CD4-positive, alpha-beta T cell treated with Interferon alpha-2 for 1 hour (primary cell): ENCODE measurements at places on chromosomes 4 and X.

- no peak for DNase-seq
These were observed 199.3 kb downstream of the GC start for GRCh38 chr4:71584585-71584984.

GRCh38 chr4:167218022-167218608 lies 16.2 kb downstream of the SPOCK3 start:
- DNase-seq: no peak

GRCh38 chrX:77003956-77004355 lies 443.2 kb upstream of the FGF16 start:
- DNase-seq: no peak

- no peak for DNase-seq
These were observed 64.7 kb downstream of the SLC7A11 start for GRCh38 chr4:138177278-138177968.

DNA sequence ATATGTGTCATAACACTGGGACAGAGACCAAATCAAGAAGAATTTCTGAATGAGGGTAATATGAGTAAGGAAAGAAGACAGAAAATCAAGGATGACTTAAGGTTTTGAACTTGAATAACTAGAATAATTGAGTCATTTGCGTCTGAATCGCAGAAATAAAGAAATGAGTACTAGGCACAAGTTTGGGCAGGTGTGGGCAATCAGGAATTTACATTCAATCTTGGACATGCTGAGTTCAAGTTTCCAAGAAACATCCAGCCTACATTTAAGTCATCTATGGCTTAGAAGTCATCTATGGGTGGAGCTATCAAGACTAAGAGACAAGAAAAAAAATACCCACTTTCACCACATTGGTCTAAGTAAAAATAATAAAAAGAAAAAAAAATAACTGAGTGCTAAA lies 30.4 kb upstream of the WDR44 start:
- DNase-seq: no peak

DNA sequence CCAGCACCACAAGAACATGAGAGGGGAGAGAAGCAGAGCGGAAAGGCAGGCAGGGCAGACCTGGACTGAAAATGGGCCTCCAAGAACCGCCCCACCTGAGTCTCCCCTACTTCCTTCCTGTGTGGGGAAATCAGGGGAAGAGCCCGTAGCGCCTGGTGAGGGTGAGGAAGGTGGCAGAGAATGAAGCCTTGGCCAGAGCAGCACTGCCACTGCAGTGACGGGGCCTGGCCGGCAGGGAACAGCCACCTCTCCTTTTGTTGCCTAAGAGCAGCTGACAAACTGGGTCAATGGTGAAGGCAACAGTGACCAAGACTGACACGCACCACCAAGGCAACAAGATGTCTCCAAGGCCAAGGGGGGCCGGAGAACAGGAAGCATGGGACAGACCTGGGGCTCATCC lies 58.4 kb upstream of the CBR4 start:
- DNase-seq: no peak

- no peak for DNase-seq
These were observed 19.6 kb downstream of the TMEM31 start for GRCh38 chrX:103730147-103730795.

- DNase-seq: no peak
These were observed 59.7 kb upstream of the VCX3B start for GRCh38 chrX:8404926-8405325.

- no peak for DNase-seq
These were observed 36.3 kb downstream of the ARAP2 start for GRCh38 chr4:36207831-36208520.

DNA sequence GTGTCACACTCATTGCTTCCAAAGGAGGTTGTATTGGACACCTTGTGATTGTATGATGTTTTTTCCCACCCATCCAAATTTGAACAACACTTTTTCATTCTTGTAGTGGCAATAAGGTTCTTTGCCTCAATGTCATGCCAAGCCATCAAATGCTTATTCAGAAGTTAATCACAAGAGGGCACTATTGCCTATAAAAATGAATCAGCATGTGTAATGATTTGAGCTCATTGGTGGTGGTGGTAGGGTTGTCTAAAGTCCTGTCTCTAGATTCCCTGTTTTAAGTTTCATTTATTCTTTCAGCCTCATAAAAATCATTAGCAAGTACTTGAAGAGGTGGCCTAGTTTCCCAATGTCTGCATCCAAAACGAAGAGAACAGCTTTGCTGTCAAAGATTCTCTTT lies 37.0 kb downstream of the IRS4 start:
- DNase-seq: no peak

DNA sequence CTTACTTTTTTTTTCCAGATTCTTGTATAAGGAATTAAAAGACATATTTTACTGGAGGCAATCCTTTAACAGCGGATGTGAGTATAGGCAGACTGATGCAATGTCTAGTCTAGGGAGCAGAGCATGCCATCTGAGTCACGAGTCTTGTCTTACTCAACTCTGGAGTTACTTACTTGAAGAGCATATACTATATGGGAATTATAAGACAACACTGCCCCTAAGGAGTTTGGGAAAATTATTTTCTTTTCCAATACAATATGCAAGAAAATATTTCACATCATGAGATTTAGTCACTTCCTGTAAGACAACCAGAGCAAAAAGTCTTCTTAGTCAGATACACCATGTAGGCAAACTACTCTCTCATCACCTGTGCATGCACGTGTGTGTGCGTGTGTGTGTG lies 537.3 kb upstream of the FTHL17 start:
- no peak for DNase-seq

DNA sequence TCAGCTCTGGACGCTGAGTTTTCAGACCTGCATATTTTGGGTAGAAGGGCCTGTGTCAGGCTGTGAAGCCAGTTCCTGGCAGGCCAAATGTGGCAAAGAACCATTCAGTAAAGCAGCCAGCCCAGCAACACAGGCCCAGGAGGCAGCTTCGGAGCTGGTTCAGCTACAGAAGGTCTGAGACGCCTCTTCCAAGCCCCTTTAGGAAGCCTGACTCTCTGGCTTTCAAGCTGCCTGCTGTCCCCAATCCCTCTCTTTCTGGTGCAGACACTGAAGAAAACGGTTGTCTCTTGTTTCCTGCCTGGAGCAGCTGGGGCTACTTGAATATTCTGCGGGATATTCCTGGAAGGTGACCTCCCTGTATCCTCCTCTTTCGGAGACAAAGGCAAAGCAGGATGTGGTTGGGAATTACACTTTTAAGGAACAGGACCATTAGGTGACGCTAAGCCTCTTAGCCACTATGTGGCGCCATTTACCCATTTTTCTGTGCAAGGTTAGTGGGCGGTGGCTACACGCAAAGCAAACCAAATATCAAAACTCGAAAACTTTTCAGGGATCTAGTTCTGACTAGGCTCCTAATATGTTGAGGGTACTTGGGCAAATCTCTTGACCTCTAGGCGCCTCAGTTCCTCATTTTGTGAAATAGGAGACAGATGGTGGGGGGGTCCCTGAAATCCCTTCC lies 47.2 kb upstream of the LAS1L start:
- peak; percentile 65 for DNase-seq

DNA sequence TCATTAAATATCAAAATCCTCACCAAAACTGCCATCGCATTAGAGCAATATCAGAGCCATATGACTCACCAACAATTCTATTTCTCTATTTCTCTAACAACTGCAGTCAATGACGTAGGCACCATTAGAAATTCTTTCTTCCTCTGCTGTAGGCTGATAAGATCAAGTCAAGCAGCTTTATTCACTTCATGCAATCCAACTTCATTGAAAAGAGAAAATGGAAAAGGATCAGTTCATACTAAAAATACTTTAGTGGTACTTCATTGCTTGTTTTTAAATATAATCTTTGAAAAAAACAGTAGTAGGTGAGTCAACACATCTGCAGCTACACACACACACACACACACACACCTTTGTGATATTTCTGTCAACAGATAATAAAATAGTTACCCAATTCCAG lies 345.3 kb upstream of the TENM3 start:
- DNase-seq: no peak

GRCh38 chr4:152072001-152072485 lies 311.2 kb upstream of the GATB start:
- DNase-seq: no peak

- no peak for DNase-seq
These were observed 151.0 kb upstream of the PPARGC1A start for GRCh38 chr4:24040811-24041210.

DNA sequence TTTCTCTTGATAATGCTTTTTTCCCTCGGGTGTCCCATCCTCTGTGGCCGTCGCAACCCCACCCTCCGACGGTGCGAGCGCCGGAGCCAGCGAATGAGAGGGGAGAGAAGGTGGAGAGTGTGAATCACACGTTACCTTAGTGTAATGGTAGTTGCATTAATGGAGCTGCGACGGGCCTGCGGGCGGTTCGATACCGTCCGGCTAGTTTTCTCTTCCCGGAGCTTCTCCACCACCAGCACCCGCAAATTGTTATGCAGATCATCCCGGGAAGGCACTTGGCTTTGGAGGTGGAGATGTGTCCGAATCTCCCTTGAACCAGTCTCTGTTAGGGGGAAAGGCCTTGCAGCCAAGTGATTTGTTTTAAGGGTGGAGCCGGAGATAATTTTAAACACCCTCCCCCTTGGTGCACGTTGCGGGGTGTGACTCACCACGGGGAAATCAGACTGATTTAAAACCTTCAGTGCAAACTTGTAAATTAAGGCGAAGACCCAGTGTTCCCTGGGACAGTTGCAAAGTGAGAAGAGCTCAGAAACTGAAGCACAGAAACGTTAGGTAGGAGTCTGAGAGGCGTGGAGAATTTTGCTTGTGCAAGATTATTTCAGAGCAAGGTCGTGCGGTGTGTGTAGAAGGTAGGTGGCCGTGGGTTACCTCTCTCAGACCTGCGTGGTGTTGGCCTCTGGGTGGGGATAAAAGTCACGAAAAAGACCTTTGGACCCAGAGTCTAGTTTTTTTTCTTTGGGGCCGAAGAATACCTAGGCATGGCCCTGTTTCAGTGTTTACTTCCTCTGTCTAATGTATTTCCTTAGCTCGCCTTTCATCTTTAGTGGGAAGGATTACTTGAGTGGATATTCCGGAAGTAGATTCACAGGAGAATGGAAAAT lies 1.3 kb downstream of the AFF1 start:
- peak; percentile 82 for DNase-seq

DNA sequence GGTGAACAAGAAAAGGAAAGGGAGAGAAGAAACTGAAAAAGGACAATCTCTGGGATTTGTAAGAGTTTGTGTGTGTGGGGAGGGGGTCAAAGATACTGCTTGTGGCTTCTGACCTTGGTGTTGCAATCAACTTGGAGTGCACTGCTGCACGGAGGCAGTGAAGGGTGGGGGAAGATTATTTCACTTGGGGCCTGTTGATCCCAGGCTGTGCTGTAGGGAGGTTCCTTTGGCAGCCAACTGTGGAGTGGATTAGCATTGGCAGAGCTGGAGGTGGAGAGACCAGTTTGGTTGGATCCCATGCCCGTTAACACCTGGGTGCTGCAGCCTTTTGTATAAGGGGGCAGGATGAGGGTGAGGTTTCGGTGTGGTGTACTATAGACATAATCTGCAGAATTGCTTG lies 38.2 kb downstream of the AFF1 start:
- DNase-seq: no peak

- DNase-seq: no peak
These were observed 4.3 kb upstream of the RBM3 start for GRCh38 chrX:48569958-48570357.

GRCh38 chrX:132059973-132060540 lies 37.0 kb downstream of the STK26 start:
- DNase-seq: no peak

DNA sequence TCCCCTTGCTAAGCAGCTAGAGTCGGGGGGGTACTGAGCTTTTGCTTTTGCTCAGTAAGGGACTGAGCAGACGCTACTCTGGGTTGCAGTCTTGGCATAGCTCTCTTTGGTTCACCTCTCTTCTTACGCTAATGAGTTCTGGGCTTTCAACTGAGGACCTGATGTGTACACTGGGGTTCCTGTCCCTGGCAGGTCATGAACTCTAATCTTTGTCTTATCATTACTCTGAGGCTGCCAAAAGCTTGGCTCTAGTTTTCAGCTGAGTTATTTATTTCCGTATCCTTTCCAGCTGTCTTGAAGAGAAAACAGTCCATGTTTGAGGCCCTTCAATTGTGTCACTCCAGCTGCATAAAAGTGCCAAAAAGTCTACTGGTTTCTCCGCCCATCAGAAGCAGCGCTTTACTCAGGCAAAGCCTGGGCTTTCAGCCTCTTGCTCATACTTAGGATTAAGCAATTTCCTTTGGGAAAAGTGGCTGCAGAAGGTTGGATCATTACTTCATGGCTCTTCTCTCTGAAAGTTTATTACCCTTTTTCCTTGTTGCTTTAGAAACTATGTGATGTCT lies 121.0 kb upstream of the STOX2 start:
- DNase-seq: no peak

DNA sequence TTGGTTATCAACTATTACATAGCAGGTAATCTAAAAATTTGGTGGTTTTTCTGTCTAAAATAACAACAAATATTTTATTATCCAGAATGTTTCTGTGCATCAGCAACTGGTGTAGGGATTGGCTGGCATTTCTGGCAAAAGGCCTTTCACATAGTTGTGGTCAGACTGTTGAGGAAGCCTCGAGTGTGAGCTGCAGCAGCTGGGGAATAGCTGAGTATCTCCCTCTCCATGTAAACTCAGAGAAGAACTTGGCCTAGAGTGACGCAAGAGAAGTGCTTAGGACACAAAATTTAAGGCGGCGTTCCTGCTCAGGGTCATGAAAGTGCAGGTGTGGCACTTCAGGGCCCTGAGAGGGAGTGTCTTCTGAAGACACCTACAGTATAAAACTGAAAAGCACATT lies 558.9 kb downstream of the SPOCK3 start:
- no peak for DNase-seq

GRCh38 chr4:42396361-42396751 lies 932 bp upstream of the SHISA3 start:
- no peak for DNase-seq

GRCh38 chr4:156537286-156537685 lies 434.3 kb downstream of the PDGFC start:
- DNase-seq: no peak

DNA sequence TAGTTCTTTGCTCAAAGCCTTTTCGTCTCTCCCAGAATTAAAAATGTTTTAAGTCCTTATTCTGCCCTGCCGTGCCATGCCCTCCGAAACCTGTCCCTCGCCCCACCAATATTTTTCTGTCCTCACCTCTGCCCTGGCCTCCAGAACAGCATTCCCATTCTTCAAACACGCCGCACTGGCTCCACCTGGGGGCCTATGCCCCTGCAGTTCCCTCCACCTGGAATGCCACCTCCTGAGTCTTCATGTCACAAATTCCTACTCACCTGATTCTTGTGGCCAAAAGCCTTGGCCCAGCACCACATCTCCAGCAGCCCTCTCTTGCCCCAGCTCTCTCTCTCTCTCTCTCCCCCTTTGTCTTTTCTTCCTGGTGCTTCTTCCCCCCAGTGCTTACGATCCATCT lies 91.6 kb downstream of the APBB2 start:
- no peak for DNase-seq

DNA sequence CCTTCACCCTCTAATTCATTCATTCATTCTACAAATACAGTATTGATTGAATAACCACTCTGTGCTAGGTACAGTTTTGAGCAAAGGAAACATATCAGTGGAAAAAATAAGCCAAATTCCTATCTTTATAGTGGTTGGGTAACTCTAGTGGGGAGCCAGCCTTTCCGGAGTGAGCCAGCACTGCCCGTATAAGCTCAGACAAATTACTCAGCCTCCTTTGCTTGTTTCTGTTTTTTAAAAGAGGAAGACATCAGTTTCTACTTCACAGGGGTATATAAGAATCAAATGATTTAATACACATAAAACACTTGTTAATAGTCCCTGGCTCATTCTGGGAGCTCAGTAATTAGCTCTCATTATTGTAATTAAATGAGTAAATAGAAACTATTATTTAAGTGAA lies 238.2 kb upstream of the MAD2L1 start:
- DNase-seq: no peak
